ENCODE measurements at places on chromosomes 3 and 15.

DNA sequence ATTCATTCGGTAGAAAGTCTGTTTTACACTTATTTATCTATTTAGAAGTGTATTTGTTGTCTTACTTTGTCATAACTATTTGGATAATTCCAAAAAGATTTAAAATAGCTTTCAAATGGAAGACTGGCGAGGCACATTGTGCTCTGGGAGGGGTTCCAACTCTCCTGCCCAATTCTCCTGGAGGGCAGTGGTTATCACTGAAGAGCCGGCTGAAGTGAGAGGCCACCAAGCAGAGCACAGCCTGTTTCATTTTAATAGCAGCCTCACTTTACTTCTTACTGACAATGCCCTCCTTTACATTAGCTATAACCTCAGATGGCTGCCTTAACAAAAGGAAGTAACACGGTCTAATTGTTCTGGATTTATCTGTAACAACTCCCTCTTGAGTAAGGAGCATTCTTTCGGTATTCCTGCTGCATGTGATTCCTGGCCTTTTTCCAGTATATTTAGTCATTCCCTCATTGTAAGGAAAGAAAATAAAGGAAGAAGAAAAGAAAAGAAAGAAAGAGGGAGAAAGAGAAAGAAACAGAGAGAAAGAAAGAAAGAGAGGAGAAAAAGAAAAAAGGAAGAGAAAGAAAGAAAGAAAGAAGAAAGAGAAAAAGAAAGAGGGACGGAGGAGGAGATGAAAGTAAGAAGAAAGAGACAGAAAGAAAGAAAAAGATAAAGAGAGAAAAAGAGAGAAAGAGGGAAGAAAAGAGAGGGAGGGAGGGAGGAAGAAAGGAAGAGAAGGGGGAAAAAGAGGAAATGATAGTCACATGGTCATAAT is 339.8 kb upstream of the WNT5A start:
- DNase-seq: peak; percentile 10

GRCh38 chr15:85404176-85404917 is 23.9 kb downstream of the AKAP13 start:
- DNase-seq: no peak

GRCh38 chr3:104537323-104537722 is 829.4 kb upstream of the ALCAM start:
- no peak for DNase-seq

- DNase-seq: no peak
These were observed 784.6 kb downstream of the NR2F2 start for GRCh38 chr15:97114900-97115760.

DNA sequence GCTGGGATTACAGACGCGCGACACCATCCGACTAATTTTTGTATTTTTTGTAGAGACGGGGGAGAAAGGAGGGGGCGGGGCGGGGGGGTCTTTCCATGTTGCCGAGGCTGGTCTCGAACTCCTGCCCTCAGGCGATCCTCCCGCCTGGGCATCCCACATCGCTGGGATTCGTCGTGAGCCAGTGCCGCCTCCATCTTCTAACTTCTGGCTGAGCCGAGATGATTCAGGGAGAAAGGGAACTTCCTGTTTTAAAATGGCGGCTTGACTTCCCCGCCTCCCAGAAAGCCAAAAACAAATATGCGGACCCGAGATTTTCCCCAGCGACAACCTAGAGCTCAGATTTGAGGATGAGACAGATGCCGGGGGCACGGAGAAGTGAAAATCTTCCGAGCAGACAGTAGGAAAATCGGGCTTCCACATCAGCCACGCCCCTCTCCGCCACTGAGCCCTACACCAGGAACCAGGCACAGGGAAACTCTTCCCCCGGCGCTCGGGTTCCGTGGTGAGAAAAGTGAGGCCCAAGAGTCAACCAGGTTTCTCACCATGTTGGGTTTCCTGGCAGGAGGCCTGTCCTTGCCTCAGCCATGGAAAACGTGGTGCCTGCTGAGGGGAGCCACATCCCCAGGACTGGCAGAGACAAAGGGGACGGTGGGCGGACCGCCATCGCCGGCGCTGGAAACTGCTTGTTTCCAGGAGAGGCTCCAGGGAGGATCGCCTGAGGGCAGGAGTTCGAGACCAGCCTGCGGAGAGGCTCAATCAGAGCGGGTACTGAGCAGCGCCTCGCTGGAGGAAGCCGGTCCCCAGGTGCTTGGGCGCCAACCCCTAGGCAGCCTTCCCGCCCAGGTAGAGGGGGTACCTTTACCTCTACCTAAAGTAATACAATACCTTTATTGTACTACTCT is 18.7 kb downstream of the CHST14 start:
- DNase-seq: no peak

- no peak for DNase-seq
These were observed 83.6 kb upstream of the SLCO3A1 start for GRCh38 chr15:91769894-91770293.

- peak; percentile 72 for DNase-seq
These were observed 2.3 kb downstream of the SETD5 start for GRCh38 chr3:9399746-9400145.

DNA sequence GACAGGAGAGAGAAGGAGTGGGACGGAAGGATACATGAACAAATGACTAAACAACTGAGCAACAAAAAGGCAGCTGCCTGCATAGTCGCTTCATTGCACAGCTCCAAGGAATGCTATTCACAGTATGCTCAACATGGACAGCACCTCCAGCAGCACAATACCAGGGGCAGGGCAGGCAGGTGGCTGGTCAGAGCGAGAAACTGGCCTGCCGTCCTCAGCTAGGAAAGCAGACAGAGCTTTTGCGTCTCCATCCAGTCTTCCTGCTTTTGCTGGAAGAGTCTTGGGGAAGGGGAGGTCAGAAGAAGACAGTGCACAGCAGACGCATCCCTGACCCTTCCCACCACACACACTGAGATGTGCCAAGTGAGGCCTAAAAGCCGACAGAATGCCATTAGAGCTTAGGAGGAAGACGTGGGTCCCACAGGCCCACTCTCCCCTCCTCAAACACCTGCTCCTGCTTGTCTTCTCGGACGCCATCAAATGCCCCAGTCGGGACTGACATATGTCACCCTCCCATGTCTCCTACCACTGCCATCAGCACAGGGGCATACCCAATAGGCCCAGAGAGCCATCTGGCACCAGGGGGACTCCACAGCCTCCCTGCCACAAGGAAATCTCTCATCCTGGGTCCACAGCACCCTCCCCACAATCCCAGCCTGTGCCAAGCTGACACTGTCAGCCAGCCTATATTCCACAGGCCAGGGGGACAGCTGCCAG is 3.9 kb downstream of the RAB6B start:
- DNase-seq: no peak

GRCh38 chr3:56190130-56190529 is 278.1 kb downstream of the ERC2 start:
- no peak for DNase-seq

DNA sequence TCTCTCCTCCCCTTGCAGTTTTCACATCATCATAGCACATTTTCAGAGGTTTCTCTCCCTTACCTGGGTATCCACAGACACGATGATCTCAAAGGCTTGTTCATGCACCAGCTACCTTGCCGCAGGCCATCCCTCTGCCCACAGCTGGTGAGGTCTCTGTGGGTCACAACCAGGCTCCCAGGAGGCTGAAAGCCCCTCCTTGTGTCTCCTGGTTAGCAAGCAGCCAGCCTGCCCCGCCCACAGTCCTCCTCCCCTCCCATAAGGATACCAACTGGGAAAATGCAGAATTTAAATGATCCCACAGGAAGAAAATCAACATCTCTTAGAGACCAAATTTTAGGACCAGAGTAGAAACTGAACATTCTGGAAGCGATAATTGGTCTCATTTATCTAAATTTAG is 213.5 kb upstream of the PPP2R3A start:
- DNase-seq: no peak
